ENCODE measurements at places on chromosomes 5 and 9.
A peak's percentile ranks its signal among the peaks of the same experiment; 100 is the strongest.

DNA sequence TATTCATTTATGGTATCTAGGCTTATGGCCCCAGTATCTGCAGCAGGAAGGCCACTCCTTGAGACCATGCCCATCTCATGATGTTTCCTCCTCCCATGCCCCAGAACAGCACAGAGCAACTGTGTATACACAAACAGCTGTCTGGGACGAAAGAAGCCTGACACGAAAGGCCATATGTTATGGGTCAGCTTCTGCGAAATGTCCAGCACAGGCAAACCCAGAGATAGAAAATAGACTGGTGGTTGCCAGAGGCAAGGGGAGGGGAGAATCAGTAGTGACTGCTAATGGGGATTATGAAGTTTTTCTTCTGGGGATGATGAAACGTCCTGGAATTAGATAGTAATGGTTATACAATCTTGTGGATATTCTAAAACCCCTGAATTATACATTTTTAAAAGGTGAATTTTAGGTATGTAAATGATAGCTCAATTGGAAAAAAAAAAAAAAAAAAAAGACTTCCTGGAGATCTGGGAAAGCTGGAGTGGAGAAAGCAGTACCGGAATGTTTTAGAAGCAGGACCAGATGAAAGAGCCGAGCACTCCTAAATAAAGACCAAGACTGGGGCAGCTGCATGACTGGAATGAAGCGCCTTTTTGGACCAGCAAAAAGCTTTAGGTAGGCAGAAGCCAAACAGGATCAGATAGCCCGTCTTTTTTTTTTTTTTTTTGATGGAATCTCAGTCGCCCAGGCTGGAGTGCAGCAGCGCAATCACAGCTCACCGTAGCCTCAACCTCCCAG is 29.2 kb downstream of the PCDHGC5 start:
- DNase-seq = no peak

GRCh38 chr9:14722391-14723035 is at the start of gene CER1:
Gene CER1, minus strand, starts transcription at chr9:14722733. Its CDS starts 61 bp downstream, at chr9:14722672.
- no peak for DNase-seq

DNA sequence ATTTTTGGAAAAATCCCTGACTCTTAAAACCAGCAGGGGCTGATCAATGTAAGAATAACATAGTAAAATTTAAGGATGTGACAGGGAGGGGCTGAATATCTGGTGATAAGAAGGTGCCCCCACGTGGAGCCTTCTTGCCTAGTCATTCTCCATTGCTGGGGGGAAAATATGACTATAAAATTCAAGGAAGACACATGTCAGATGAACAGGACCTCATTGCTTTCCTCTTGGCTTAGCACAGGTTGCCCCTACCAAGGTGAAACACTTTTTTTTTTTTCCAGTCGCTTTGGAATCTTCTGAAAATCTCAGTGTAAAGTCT is 310.9 kb downstream of the EFNA5 start:
- no peak for DNase-seq

GRCh38 chr9:81312346-81312745 is 377.0 kb downstream of the TLE1 start:
- no peak for DNase-seq

- no peak for DNase-seq
Measured at GRCh38 chr5:100469767-100470166, 65.4 kb upstream of the FAM174A start.

DNA sequence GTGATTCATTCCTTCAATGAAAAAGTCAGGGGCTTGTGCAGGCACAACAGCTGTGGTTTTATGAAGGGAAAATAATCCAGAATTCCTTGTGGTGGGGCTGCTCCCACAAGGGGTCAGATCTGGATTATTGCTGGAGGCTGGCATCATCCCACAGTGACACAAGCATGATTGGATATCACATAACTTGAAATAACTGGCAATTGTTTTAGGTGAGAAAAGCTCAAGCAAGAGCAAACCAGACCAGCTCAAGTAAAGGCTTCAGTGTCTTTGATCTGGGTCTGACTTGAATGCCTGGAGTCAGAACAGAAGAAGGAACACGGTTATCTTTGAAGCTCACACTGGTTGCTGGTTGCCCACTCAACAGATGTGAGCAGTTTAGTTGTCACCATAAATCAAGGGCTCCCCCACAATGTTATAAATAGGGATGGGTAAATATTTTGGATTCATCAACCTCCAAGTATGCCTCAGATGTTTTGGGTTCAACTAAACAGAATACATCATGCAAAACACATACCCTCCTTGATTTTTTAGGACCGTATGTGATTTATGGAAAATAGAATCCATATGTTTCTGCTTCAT is 3.1 kb upstream of the ZNF474 start:
- no peak for DNase-seq

GRCh38 chr9:31304576-31304975 is 1079.9 kb upstream of the ACO1 start:
- no peak for DNase-seq

GRCh38 chr9:88947581-88948573 is 43.4 kb upstream of the S1PR3 start:
- DNase-seq = no peak

GRCh38 chr9:134601764-134602163 is 39.8 kb upstream of the COL5A1 start:
- DNase-seq = no peak

- DNase-seq = no peak
Measured at GRCh38 chr5:74303578-74303977, 336.9 kb downstream of the ENC1 start.

- no peak for DNase-seq
Measured at GRCh38 chr9:14197325-14197858, 116.5 kb downstream of the NFIB start.

DNA sequence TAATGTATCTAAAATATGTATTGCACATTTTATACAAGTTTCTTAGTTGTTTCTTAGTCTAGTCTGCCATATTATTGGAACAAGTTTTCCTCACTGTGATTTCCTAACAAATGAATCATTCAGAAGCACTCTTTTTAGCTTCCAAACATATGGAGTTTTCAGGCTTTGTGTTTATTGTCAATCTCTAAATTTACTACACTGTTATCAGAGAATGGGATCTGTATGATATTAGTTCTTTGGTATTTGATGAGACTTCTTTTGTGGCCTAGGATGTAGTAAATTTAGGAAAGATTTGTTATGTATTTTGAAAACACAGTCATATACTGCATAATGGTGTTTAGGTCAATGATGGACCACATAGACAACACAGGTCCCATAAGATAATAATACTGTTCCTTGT is 25.7 kb downstream of the SREK1IP1 start:
- no peak for DNase-seq

GRCh38 chr9:4796988-4797853 is 4.5 kb downstream of the RCL1 start:
- peak; percentile 52 for DNase-seq

- no peak for DNase-seq
Measured at GRCh38 chr9:101445353-101446029, 9.9 kb upstream of the ALDOB start.

- no peak for DNase-seq
Measured at GRCh38 chr9:137407590-137408300, 15.2 kb downstream of the EXD3 start.

GRCh38 chr5:130043834-130044233 is 139.6 kb downstream of the CHSY3 start:
- no peak for DNase-seq

DNA sequence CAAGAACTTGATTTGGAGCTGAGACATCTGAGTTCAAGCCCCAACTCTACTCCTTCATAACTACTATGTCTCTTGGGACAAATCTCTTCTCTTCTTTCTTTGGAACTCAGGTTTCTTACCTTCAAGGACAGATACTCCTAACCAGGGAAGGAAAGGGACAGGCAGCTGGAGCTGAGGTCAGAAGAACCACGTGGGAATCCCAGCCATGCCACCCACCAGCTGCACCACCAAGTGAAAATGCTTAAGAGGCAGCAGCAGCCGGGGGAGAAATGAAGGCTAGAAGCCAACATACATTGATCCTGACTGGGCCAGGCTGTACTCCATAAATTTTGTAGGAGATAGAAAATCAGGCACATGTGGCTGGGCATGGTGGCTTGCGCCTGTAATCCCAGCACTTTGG is 9.6 kb upstream of the OR5C1 start:
- no peak for DNase-seq

GRCh38 chr9:132534832-132535231 is 47.6 kb upstream of the BARHL1 start:
- no peak for DNase-seq

DNA sequence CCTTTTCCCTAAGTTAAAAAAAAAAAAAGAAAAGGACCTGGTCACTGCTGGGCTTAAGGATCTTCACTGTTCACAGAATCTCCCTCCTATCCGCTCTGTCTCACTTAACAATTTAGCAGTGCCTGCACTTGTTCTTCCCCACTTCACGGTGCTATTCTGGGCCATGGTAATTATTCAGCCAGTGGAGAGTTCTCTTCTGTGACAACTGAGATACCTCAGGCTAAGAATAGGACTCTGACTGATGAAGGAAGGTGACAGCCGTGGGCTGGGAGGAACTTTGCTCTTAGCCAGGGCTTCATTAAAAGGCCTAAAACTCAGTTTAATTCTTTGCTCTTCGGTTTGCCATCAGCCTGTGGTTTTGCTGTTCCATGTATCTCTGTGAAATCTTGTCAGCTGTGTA is 51.9 kb upstream of the ENTREP1 start:
- no peak for DNase-seq

GRCh38 chr9:127155314-127155960 is 33.0 kb upstream of the ANGPTL2 start:
- no peak for DNase-seq

GRCh38 chr5:459562-460272 is 16.7 kb downstream of the EXOC3 start:
- no peak for DNase-seq

GRCh38 chr9:10003047-10003446 is 609.8 kb downstream of the PTPRD start:
- no peak for DNase-seq

- DNase-seq = no peak
Measured at GRCh38 chr5:156515803-156516360, 188.9 kb downstream of the SGCD start.

DNA sequence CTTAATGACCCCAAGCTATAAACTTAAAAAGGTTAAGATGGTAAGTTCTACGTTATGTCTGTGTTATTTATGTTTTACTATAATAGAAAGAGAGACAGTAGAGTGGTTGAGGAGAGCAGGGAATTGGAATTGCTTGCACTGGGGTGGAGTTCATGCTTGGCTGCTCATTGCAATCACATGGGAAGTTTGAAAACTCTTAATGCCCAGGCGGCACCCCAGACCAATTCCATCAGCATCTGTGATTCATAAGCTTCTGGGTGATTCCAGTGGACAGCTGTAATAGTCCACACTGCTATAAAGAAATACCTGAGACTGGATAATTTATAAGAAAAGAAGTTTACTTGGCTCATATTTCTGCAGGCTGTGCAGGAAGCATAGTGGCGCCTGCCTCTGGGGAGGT is 323.9 kb upstream of the MSX2 start:
- DNase-seq = no peak

- no peak for DNase-seq
Measured at GRCh38 chr5:156716591-156717380, 133.3 kb upstream of the PPP1R2B start.

DNA sequence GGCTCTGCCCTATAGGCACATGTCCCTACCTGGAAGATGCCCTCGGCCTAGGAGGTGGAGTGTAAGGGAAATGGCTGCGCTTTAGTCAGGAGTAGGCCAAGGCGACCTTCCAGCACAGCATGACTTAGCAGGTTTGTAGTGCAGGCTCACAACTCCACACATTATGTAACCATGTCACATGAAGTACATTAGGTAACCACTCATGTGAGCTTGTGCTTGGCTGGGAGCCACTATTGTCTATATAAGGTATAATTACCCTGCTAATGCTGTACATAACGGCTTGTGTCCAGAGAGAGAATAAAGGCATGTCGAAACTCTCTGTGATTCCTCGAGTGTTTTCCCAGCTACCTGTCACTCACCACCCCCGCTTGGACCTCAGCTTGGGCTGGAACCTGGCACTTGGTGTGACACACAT is 74.9 kb downstream of the CAMK4 start:
- no peak for DNase-seq

DNA sequence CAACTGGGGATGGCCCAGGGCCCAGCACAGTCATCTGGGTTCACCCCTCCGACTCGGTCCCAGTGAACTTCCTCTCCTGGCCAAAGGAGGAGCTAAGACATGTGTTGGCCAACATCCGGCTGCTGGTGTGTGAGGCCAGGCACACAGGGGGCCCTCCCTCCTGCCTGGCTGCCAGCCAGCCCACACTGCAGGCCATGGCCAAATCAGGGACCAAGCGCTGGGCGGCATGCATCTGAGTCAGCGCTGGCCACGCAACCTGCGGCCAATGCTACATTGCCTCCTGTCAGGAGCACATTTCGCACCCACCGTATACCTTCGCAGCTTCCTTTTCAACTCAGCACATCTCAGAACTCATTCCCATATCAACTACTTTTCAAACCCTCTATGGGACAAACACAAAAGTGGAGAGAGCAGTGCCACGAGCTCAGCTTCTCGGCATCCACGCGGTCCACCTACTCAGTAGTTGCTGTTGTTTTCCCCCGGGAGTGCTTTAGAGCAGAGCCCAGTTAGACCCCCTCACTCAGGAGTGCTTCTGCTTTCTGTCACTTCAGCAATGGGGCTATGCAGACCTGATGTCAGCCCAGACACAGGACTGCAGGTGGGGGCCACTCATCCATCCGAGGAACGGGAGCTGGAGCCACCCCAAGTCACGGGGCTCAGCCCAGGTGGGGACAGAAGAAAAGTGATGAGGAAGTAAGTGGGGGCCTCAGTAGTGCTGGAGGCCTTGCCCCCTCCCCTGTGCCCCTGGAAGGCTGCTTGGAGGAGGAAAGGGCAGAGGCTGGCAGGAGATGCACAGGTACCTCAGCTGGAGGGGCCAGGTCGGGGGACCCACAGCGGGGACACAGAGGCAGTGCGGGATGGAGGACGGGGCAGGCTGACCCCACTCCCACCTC is 13.9 kb downstream of the NINJ1 start:
- peak; percentile 72 for DNase-seq

DNA sequence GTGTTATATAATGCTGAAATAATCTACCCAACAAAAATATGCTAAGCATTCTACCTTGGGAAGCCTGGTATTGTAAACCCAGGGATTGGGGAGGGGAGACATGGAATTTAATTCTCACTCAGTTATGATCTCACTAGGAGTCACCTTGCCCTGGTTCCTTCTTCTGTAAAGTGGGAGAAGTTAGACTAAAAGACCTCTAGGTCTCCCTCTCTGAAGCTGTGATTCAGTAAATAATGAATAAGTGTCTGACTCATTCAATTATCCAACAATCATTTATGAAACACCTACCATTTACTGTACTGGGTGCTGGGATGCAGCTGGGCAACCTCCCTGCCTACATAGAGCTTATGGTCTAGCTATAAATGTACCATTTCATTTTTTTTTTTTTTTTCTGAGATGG is 20.2 kb upstream of the SPARC start:
- no peak for DNase-seq

GRCh38 chr9:134138292-134138691 is 2.4 kb downstream of the WDR5 start:
- DNase-seq = no peak

DNA sequence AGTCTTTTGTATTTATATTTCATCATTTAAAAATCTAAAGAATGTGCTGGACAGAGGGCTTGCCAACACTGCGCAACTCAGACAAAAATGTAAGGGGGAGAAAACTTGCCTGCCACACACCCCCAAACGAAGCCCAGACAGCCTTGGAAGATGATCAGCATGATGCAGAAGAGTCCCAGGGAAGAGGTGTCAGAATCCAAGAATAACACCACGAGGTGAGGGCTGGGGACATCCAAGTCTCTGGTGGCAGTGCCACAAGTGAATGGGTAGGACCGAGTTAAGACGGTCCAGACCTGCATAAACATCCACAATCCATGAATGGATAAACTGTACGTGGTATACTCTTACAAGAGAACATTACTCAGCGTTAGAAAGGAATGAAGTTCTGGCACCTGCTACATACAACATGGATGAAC is 10.4 kb downstream of the EPB41L4B start:
- DNase-seq = no peak

- no peak for DNase-seq
Measured at GRCh38 chr9:14307989-14308852, 5.7 kb downstream of the NFIB start.
